ENCODE measurements at places on chromosomes 13 and 19. TPM values are rescaled to one million over a fixed set of nuclear protein-coding genes. Genes with fewer than 3 reads are reported as not detected.

The ZNF681 gene
- total RNA-seq: 0.30 TPM

The TEAD2 gene
- total RNA-seq: 21.4 TPM

The SLC8A2 gene
- total RNA-seq: not detected

The STARD13 gene
- 89.8 TPM for total RNA-seq

The MYH14 gene
- total RNA-seq: 30.3 TPM

The NCAN gene
- not detected for total RNA-seq

The MUC16 gene
- not detected for total RNA-seq

The TLE6 gene
- 0.44 TPM for total RNA-seq

The PRODH2 gene
- total RNA-seq: not detected

- no peak overlapping the region for H3K27ac ChIP-seq
- no peak for DNase-seq
- H3K4me3 ChIP-seq: no peak overlapping the region
- no peaks in the 10 kb centered on the region for H3K27me3 ChIP-seq
- no peaks in the 10 kb centered on the region for H3K4me1 ChIP-seq
Observed at GRCh38 chr13:77034881-77035280, 7.9 kb upstream of the FBXL3 start.

DNA sequence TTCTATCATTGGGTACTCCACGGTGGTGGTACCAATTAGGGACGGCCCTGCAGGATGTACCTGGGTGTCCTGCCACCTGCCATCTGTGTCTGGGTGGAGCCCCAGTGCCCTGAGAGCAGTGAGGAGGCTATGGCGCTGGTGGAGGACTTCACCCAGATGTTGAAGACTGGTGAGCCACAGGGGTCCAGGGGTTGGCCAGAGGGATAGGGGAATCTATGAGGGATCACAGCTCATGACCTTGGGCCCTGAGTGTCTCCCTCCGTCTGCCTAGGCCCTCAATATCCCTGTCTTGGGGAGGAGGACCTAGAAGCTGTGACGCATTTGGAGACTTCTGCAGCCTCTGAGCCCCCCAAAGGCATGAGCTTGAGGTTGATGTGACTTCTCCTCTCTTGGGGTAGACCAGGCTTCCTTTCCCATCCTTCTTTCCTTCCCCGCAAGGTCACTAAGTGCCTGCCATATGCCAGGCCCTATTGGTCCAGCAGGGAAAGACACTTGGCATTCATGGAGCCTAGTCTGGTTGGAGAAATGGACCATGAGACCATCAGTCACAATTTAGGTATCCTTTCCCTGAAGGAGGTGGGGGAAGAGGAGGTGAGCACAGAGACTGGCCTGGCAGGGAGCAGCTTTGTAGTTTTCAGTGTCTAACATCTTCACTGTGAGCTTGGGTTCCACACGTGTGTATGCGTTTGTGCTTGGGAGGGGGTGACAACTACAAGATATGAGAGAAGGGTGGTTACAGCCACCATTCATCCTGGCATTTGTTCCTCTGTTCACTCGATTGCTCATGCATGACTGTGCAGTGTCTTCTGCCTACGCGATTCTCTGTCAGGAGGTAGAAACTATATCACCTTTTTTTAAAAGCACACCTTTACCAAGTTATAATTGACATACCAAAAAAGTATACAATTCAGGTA, 5.1 kb upstream of the MZF1 start:
- no peak overlapping the region for H3K4me3 ChIP-seq
- DNase-seq: no peak
- no peak overlapping the region for H3K27ac ChIP-seq
- H3K36me3 ChIP-seq: peaks cover 7% of the 10 kb centered on the region
- H3K4me1 ChIP-seq: peaks cover 20% of the 10 kb centered on the region
- H3K27me3 ChIP-seq: no peaks in the 10 kb centered on the region

DNA sequence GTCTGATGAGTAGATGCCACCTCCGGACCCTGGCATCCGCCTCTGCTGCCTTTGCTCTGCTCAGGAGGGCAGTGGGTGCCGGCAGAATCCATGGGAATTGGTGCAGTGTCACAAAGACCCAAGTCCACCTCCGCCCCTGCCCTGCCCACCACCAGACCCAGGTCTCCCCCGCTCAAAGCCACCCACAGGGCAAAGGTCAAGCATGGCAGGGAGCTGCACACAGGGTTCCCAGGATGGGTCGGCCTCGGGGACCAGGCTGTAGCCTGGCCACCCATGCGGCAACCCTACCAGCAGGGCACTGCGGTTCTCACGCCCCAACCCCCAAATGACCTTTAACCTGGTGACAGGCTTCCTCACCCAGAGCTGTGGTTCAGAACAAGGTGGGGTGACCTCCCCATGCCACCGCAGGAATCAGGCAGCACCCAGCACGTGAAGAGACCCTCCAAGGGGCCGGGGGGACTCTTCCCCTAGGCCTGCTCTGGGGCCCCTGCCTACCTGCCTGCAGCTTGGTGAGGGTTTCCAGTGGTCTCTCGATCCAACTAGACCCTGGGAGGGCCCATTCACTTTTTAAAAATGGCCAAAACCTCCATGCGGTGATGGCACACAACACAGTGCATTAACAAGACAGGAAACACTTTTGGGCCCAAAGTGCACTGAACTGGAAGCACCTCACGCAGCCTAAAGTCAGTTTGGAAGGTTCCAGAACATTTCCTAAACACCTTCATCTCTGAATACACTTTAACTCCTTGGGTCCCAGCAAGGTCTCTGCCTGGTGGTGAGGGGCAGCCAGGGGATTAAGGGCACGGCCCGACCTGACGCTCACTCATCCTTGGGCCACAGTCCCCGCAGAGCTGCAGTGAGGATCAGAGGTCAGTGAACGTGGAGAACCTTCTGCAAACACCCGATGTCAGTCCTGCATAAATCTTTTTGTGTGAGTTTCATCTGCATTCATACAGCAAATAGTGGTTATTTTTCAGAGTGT, 11.0 kb downstream of the GAS6 start:
- no peak overlapping the region for H3K4me3 ChIP-seq
- no peak for DNase-seq
- H3K36me3 ChIP-seq: no peaks in the 10 kb centered on the region
- H3K27ac ChIP-seq: no peak overlapping the region

GRCh38 chr13:114258589-114258988, 22.8 kb upstream of the UPF3A start:
- H3K4me3 ChIP-seq: no peak overlapping the region
- no peaks in the 10 kb centered on the region for H3K4me1 ChIP-seq

DNA sequence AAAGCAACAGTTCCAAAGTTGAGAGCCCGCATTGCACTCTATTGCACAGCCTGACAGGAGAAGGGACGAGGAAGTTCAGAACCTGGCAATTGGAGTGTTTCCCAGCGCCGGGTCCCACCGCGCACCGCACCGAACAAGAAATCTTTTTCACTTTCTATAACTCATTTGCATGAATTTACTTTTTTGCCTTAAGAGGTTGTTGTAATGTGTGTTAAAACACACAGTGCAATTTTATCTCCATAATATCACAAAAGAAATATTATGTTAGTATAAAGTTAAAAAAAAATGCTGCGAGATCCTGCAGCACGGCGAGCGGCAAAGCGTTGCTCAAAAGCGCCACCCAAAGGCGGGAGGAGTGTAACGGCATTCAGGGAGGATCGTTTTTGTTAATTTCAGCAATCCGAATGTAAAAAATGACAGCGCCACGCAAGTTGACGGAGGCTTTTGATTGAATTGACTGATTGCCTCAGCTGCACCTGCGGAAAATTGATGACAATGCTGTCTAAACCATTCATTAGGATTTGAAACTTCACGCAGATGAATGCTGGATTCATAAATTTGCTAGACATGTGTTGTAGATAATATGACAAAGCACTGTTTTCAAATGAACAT, 303.6 kb upstream of the ZNF507 start:
- no peak overlapping the region for H3K4me3 ChIP-seq
- no peaks in the 10 kb centered on the region for H3K27me3 ChIP-seq
- no peak for DNase-seq
- H3K27ac ChIP-seq: no peak overlapping the region
- no peaks in the 10 kb centered on the region for H3K4me1 ChIP-seq

GRCh38 chr13:113565526-113566226, 18.9 kb upstream of the TFDP1 start:
- H3K27me3 ChIP-seq: no peaks in the 10 kb centered on the region
- H3K4me1 ChIP-seq: no peaks in the 10 kb centered on the region
- H3K4me3 ChIP-seq: no peak overlapping the region
- no peak overlapping the region for H3K27ac ChIP-seq

GRCh38 chr13:33994198-33994597, 176.2 kb downstream of the RFC3 start:
- no peaks in the 10 kb centered on the region for H3K4me1 ChIP-seq
- H3K27me3 ChIP-seq: no peaks in the 10 kb centered on the region
- H3K27ac ChIP-seq: no peak overlapping the region
- H3K4me3 ChIP-seq: no peak overlapping the region

GRCh38 chr13:114229506-114229905, 5.2 kb upstream of the CDC16 start:
- no peaks in the 10 kb centered on the region for H3K27me3 ChIP-seq
- peaks cover 23% of the 10 kb centered on the region for H3K4me1 ChIP-seq
- no peak overlapping the region for H3K4me3 ChIP-seq
- no peak overlapping the region for H3K27ac ChIP-seq
- H3K36me3 ChIP-seq: no peaks in the 10 kb centered on the region

DNA sequence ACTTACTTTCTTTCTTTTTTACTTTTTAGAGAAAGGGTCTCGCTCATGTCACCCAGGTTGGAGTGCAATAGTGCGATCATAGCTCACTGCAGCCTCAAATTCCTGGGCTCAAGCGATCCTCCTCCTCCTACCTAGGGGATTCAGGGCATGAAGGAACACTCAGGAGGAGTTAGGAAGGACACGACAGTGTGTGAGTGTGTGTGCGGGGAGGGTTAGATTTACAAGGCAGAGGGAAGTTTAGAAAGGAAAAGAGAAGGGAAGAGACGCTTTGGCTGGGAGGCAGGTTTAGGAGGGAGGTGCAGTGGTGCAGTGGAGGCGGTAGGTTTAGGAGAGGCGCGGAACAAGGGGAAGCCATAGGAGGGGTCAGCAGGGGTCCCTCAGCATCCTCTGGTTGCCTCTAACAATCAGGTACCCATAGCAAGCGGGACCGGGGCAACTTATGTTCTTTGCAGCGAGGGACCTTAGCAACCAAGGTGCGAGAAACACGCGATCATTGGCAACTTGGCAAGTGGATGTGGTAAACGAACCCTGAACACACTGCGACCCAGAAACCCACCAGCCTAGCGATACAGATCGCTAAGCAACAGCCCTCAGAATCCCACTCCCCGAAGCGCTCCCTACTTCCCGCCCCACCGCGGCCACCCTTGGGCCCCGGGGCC, 501 bp downstream of the SIRT2 start:
- H3K4me1 ChIP-seq: peaks cover 12% of the 10 kb centered on the region
- peak overlapping the region; percentile 67 for H3K4me3 ChIP-seq
- no peaks in the 10 kb centered on the region for H3K27me3 ChIP-seq
- H3K27ac ChIP-seq: peak overlapping the region; percentile 90
- peaks cover 2% of the 10 kb centered on the region for H3K36me3 ChIP-seq

DNA sequence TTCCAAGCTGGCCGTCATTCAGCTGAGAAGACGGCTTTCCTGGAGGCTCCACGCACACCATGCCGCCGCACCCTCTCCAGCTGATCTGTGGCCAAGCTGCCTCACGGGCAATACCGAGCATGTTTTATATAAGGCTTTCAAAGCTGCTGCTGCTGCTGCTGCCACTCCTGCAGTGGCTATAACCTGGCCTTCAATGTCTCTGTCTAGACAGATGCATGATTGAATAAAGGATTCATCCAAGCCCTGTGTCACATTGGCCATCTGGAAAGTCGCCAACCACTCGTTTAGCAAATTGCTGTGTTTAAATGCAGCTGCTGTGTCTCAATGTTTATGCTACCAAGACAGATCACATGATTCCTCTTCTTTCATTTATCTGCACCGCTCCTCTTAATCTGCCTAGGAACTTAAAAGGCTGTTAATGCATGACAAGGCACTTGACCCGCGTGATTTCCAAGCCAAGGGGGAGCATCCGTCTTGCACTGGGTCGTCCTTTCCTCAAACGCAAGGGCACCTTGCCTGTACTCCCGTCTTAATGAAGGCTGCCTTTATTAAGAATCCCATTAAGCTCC, 114.3 kb downstream of the TEX26 start:
- no peak for DNase-seq
- no peaks in the 10 kb centered on the region for H3K36me3 ChIP-seq
- no peak overlapping the region for H3K4me3 ChIP-seq
- no peak overlapping the region for H3K27ac ChIP-seq
- no peaks in the 10 kb centered on the region for H3K27me3 ChIP-seq

DNA sequence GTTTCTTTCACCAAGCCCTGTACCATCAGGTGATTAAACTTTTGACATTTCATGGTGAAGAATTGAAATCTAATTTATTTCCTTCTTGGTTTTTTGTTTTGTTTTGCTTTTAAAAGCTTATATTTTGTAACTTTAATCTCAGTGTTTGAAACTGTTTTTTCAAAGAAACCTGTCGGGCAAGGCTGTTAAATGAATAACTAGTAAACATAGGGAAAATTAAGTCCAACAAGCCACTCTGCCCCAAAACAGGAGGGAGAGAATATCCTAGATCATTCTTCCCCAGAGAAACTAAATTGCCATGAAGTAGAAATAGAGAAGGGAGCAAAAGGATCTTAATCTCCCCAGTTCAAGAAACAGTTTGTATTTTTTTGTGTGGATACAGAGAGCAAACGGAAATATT, 98.2 kb downstream of the FREM2 start:
- H3K36me3 ChIP-seq: no peaks in the 10 kb centered on the region
- H3K27me3 ChIP-seq: no peaks in the 10 kb centered on the region
- no peak overlapping the region for H3K27ac ChIP-seq

DNA sequence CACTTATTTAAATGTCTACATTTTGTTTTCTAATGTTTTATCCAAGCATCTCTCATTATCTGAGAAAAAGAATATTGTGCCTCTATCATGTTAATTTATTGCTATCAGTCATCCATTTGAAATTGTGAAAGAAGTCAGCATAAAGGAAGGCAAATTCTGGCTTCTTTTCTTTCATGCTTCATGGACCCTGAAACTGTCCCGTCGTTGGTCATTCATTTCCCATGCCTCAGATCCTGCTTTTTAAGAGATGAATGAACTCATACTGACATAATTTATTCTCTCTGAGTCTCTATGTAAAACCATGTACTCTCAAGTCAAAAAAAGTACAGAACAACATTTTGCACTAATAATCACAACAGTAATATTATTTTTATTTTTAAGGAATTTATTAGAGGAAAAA, 2512.0 kb downstream of the PCDH9 start:
- H3K36me3 ChIP-seq: no peaks in the 10 kb centered on the region
- no peaks in the 10 kb centered on the region for H3K4me1 ChIP-seq
- DNase-seq: no peak
- no peaks in the 10 kb centered on the region for H3K27me3 ChIP-seq

- H3K27me3 ChIP-seq: no peaks in the 10 kb centered on the region
- no peak overlapping the region for H3K4me3 ChIP-seq
- no peaks in the 10 kb centered on the region for H3K4me1 ChIP-seq
- DNase-seq: no peak
- no peaks in the 10 kb centered on the region for H3K36me3 ChIP-seq
- no peak overlapping the region for H3K27ac ChIP-seq
Observed at GRCh38 chr13:99228737-99229691, 28.4 kb downstream of the UBAC2 start.

GRCh38 chr13:46387064-46387851, at the start of gene RUBCNL:
RUBCNL (minus strand) TSS chr13:46387252; CDS start chr13:46372475, 14,777 bp downstream.
- H3K27me3 ChIP-seq: no peaks in the 10 kb centered on the region
- DNase-seq: no peak
- no peaks in the 10 kb centered on the region for H3K36me3 ChIP-seq
- peak within 1 kb of the TSS; percentile 70 for H3K27ac ChIP-seq

- no peak overlapping the region for H3K4me3 ChIP-seq
- no peaks in the 10 kb centered on the region for H3K36me3 ChIP-seq
- peaks cover 6% of the 10 kb centered on the region for H3K4me1 ChIP-seq
- H3K27ac ChIP-seq: no peak overlapping the region
Observed at GRCh38 chr13:77477299-77477848, 58.1 kb upstream of the SCEL start.
